Activated CD8-positive, alpha-beta T cell treated with anti-CD3 and anti-CD28 coated beads, Interleukin-2, amount 10 ng/mL, durations not matched to agents 7 days and 5 days (primary cell): ENCODE measurements at places on chromosomes 5 and 9. TPM values are rescaled to one million over a fixed set of nuclear protein-coding genes. Genes with fewer than 3 reads are reported as not detected.
A peak's percentile ranks its signal among the peaks of the same experiment; 100 is the strongest.

DNA sequence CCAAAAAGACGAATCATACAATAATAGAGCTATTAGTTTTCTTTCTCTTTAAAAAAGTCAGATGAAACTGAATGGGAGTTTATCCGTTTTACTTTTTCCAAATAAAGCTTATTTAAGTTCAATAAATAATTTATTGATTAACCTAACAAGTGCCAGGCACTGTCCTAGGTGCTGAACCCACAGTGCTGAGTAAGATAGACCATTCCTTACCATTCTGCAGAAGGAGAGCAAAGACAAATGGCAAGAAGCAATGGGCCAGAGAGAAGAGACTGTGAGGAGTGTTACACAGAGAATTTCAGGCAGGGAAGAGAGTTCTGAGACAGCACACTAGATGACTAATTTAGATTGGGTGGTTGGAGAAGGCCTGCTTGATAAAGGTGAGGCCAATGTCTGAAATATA lies 127.2 kb downstream of the AUH start:
- no peaks in the 10 kb centered on the region for H3K27me3 ChIP-seq
- H3K4me1 ChIP-seq: no peaks in the 10 kb centered on the region
- peak; percentile 38 for DNase-seq
- no peak overlapping the region for H3K27ac ChIP-seq
- no peaks in the 10 kb centered on the region for H3K36me3 ChIP-seq

- H3K27me3 ChIP-seq: peaks cover 4% of the 10 kb centered on the region
- DNase-seq: no peak
- H3K36me3 ChIP-seq: no peaks in the 10 kb centered on the region
- no peak overlapping the region for H3K27ac ChIP-seq
Observed at GRCh38 chr5:1762883-1763547, 36.6 kb downstream of the MRPL36 start.

DNA sequence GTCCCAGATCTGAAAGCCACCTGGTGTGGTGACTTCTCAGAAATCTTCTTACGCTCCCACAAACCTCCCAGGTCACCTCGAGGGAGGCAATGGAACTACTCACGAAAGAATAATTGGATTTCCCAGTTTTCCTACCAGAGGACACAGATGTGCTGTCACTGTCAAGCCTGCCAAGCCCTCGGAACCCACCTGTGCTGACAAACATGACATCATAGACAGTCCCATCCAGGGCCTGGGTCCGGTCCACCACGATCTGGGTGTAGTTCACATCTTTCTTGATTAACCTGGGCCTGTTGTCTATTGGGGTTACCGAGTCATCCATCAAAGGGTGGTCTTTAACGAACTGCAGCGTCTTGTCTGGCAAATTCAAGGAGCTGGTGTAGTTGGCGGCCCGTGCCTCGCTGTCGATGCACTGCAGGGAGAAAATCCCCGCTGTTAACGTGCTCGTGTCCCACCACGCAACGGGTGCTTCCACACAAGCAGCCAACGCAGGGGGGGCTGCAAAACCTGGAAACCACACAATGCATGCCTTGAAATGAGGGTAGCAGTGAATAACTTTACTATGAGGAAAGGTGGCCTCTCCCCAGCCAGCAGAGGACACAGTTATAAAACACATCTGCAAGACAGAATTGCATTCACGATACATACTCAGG lies 69.0 kb downstream of the SECISBP2 start:
- no peak overlapping the region for H3K27ac ChIP-seq

GRCh38 chr5:92956886-92957285 lies 624.1 kb downstream of the NR2F1-AS1 start:
- no peaks in the 10 kb centered on the region for H3K36me3 ChIP-seq
- no peak overlapping the region for H3K27ac ChIP-seq
- no peak for DNase-seq
- no peak overlapping the region for H3K4me3 ChIP-seq
- no peaks in the 10 kb centered on the region for H3K27me3 ChIP-seq
- H3K4me1 ChIP-seq: no peaks in the 10 kb centered on the region

DNA sequence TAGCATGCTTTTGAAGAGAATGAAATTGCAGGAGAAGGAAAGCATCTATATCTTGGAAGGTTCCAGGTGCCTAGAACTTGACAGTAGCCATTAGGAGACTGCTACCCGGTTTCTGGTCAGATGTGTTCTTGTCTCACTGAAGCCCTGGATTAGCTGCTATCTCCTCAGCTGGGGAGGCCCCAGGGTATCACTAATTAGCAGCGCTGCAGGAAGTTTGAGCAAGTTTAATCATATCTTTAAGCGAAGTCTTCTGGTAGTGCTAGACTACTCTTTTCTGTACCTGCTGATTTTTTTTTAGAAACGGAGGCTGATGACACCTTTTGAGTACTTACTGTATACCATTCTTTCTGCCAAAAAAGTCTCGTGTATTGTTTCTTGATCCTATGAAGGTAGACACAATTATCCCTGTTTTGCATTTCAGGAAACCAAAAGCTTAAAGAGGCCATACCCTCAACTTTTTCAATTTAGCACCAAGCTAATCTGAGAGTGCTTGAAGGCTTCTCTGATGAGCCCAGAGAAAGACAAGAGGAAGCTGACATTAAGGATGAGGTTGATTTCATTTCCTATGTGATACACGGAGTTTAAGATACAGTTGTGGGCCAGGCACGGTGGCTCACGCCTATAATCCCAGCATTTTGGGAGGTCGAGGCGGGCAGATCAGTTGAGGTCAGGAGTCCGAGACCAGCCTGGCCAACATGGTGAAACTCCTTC lies 201.3 kb downstream of the ARHGAP26 start:
- peak overlapping the region; percentile 30 for H3K27ac ChIP-seq
- H3K36me3 ChIP-seq: peaks cover 28% of the 10 kb centered on the region
- no peak overlapping the region for H3K4me3 ChIP-seq
- no peaks in the 10 kb centered on the region for H3K27me3 ChIP-seq
- no peak for DNase-seq

DNA sequence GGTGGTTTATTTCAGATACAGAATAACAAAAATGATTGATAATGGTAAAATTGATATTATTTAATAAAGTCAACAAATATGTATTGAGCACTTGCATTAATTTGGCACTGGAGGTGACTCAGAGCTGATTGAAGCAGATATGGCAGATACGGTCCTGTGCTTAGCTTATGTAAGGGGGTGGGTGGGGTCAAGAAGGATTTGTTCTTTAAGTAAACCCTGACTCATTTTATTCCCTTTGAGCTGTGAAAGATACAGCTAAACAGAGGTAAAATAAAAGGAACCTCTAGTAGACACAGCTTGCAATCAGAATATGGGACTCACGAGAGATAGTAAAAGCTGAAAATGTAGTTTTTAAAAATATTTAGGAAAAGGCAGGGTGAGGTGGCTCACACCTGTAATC lies 201.3 kb upstream of the CLINT1 start:
- peaks cover 20% of the 10 kb centered on the region for H3K27me3 ChIP-seq
- no peak overlapping the region for H3K27ac ChIP-seq
- H3K36me3 ChIP-seq: no peaks in the 10 kb centered on the region
- no peak overlapping the region for H3K4me3 ChIP-seq
- no peaks in the 10 kb centered on the region for H3K4me1 ChIP-seq

DNA sequence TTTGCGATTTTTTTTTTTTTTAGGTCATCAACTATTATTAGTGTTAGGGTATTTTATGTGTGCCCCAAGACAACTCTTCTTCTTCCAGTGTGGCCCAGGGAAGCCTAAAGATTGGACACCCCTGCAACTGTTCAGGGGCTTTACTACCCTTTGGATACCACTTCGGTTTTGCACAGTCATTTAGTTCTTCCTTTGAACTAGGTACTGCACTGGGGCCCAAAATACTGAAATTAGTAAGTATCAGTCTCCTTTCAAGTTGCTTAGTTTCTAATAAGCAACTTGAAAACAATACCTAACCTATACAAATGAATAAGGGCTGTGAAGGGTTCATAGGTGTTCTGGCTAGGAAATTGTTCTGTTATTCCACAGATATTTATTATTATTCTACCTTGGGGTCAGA lies 45.3 kb downstream of the CWC27 start:
- H3K36me3 ChIP-seq: peaks cover 6% of the 10 kb centered on the region
- H3K27ac ChIP-seq: no peak overlapping the region
- H3K4me1 ChIP-seq: no peaks in the 10 kb centered on the region
- no peak for DNase-seq
- H3K4me3 ChIP-seq: no peak overlapping the region

DNA sequence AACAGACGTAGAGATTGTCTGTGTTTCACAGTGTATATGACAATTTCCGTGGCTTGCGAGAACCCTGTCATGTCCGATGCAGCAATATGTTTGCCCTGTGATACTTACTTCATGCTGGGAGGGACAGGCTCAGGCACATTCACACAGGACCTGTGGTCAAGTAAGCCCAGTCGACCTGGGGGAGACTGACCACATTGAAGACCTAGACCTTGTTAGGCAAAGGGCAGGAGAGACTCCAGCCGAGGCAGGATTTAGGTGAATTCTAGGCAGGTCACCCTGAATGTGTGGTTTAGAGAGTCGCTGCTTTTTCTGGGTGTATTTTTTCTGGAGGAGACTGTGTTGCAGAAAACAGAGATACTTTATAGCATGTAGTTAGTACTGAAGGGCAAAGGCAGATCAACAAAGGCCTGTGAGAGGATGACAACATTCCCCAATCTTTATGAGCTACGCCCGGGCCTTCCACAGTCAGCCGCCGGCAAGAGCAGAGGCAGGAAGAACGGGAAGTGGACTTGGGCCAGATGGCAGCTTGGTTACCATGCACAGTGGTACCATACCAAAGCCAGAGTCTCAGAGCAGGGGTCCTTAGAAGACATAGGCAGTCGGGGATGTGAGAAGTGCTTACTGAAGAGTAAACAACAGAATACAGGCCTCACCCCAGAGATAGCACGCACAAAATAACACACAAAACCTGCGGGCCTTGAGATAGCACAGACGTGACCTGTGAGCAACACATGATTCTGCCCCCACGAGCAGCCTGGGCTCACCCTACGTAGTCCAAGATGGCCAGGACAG lies 220.7 kb downstream of the CACNA1B start:
- H3K4me3 ChIP-seq: no peak overlapping the region
- no peaks in the 10 kb centered on the region for H3K27me3 ChIP-seq
- H3K27ac ChIP-seq: no peak overlapping the region
- no peaks in the 10 kb centered on the region for H3K36me3 ChIP-seq

- H3K36me3 ChIP-seq: no peaks in the 10 kb centered on the region
- H3K27me3 ChIP-seq: no peaks in the 10 kb centered on the region
- no peak for DNase-seq
- no peak overlapping the region for H3K27ac ChIP-seq
- H3K4me1 ChIP-seq: peaks cover 11% of the 10 kb centered on the region
Observed at GRCh38 chr5:110687485-110687884, 39.0 kb downstream of the TMEM232 start.

PCDHA6 gene
- total RNA-seq: not detected

AJM1 gene
- total RNA-seq: 5.6 TPM

TAS2R1 gene
- total RNA-seq: not detected

ENTPD2 gene
- total RNA-seq: not detected
